ENCODE measurements at places on chromosomes 7 and 10.
A peak's percentile ranks its signal among the peaks of the same experiment; 100 is the strongest.

DNA sequence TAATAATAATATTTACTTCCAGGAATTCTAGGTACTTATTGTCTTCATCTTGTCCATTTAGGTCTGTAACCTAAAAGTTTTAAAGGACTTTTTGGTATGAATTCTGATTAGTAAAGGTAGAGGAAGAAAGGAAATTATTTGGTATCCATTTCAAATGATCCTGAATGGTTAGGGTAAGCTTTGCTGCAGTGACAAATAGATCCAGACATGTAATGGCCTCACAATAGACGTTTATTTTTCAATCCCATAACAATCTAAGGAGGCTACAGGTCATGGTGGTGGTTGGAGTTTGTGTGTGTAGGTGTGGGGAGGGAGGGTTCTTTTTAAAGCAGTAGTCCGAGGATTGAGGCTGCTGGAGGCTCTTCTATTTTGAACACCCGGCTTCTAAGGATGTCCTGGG lies 5.3 kb downstream of the FBH1 start:
- ATAC-seq, result no peak

DNA sequence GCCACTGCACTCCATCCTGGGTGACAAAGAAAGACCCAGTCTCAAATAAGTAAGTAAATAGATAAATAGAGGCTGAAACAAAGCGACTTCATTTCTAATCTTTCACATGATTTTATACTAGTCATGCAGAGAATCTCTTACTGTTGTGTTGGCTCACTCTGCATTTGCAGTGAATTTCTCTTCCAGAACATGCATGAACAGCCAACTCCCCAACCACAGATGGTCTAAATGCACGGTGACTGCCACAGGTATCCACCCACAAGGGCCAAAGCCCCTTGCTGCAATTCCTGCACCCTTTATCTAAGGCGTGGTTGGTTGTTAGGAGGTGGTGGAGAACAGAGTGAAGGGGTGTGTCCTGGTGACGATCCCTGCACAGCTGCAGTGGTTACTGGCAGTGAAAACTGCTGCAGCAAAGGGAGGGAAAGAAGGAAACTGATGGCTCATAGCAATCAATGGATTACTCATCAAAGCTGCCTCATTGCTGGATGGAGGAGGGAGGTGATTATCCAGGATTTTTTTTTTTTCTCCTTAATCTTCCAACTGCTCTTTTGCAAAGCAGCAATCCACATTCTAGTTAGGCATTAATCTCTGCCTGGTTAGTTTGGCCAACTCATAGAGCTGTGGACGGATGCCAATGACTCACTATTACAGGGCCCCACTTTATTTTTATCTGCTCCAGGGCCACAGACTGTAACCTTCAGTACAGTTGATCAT lies 50.6 kb downstream of the PRTFDC1 start:
- ATAC-seq, result peak; percentile 59

GRCh38 chr7:153509768-153510167 lies 542.4 kb upstream of the DPP6 start:
- no peak for ATAC-seq

DNA sequence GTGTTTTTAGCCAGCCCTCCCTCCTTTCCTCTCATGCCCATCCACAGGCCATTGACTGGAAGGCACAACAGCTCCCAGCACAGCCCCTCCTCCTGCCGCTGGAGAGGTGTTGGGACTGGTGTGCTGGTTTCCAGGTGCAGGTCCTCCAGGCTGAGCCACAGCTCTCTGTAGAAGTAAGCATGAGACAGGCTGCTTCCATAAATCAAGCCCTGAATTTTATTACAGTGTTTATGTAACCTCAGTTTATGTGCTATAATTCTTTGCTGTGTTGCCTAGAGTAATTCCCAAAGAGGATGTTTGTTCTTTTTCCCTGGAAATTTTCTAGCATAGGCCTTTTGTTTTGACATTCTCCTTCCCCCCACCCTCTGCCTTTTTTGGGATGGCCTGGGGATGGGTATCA lies 445.8 kb downstream of the AUTS2 start:
- ATAC-seq, result no peak

DNA sequence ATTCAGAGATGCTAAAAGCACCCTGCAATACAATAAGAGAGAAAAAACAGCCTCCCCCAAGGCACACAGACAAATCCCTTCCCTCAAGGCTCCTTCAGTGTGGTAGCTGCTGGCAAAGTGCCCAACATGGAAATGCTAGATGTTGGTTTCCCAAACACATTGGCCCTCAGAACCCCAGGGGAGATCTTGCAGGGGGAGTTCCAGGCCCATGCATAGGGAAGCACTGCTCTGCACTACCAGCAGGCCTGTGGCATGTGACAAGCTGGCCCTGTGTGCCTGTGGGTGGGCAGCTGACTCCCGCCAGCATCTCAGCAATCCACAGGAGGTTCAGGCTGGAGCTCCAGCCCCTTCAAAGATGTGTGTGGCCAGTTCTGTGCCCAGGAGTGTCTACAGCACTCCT lies 16.8 kb upstream of the CSGALNACT2 start:
- ATAC-seq, result no peak

DNA sequence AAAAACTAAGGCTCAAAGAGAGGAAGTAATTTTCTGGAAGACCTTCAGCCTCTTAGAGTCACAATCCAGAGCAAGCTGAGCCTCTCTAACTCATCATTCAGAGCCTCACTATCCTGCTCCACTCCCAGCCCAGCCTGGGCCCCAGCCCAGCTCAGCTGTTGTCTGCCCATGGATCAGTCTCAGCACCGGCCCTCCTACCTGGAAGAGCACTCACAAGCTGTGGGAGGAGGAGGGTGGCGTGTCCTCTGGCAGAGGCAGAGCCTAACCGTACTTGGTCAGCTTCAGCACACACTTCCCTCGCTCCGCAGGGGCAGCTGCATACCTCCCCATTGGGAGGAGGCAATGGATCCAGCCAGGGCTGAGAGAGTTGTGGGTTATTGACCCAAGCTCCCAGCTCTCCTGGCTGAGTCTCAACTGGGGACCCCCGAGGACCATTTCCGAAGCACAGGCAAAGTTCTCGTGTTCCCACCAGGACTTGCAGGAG lies 66.7 kb upstream of the GPR26 start:
- no peak for ATAC-seq

GRCh38 chr10:14751014-14751896 lies 23.4 kb downstream of the FAM107B start:
- ATAC-seq, result no peak

- ATAC-seq, result no peak
Observed at GRCh38 chr10:128734161-128734560, 607.9 kb upstream of the MKI67 start.

DNA sequence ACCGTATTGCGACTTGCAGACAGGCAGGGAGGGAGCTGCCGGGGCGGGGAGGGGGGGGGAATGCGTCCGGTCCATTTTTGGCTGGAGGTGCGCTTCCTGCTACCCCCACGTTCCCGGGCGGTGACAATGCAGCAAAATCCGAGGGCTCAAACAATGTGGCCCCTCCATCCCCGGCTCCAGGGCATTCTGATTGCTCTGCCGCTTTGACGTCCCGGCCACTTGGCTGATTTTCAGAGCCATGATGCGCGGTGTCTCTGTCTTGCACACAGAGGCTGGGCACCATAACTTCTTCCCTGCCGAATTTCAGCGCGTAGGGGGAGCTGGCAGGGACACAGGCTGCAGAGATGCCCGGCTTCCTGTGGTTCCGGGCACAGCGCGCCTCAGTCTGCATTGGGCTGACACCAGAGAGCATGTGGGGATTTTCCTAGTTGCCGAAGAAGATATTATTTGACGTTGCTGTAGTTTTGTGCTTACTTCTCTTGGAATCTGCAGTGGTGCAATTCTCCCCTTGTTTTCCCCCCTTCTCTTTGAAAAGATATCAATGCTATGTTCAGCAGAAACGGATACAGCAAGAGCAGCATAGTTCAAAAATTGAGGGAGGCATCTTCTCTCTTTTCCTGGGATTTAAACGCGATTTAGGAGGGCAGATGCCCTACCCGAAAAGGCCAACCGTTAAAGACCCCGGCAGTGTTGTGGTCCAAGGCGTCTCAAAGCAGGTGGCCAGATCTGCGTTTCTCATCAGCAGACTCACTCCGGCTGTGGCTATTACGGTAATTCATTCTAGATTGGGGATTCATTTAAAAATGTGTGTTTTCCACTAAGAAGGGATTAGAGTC lies 1.4 kb downstream of the HECW1 start:
- ATAC-seq, result no peak

GRCh38 chr10:79430936-79431335 lies 14.5 kb downstream of the ZCCHC24 start:
- ATAC-seq, result no peak

DNA sequence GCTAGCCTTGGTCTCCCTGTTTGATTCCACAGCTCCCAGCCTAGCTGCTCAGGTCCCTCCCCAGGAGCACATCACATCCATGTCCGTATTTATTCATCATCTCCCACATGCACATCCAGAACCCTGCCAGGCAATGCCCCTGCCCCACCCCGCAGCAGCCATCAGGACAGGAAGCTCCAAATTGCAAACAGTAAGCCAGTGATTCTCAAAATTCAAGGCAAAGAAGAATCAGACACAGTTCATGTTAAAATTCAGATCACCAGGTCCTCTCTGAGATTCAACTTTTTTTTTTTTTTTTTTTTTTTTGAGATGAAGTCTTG lies 17.7 kb downstream of the LRRC20 start:
- no peak for ATAC-seq

- no peak for ATAC-seq
Observed at GRCh38 chr7:1253681-1254181, 21.1 kb downstream of the UNCX start.

- ATAC-seq, result no peak
Observed at GRCh38 chr7:12729112-12729511, 41.7 kb downstream of the ARL4A start.

DNA sequence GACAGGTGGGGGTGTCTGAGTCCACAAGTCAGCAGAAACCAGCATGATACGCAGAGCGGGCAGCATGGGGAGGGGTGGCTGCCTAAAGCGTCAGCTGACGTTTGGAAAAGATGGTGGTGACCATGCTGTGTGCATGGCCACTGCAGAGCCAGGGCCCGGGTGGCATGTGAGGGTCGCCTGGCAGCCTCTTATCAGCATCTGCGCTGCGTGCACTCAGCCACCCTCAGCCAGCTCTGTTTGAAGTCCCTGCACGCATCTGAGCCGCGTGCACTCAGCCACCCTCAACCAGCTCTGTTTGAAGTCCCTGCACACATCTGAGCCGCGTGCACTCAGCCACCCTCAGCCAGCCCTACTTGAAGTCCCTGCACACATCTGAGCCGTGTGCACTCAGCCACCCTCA lies 61.5 kb downstream of the WDR37 start:
- ATAC-seq, result no peak
